ENCODE measurements at places on chromosomes 6 and 20. TPM values are rescaled to one million over a fixed set of nuclear protein-coding genes. Genes with fewer than 3 reads are reported as not detected.

DNA sequence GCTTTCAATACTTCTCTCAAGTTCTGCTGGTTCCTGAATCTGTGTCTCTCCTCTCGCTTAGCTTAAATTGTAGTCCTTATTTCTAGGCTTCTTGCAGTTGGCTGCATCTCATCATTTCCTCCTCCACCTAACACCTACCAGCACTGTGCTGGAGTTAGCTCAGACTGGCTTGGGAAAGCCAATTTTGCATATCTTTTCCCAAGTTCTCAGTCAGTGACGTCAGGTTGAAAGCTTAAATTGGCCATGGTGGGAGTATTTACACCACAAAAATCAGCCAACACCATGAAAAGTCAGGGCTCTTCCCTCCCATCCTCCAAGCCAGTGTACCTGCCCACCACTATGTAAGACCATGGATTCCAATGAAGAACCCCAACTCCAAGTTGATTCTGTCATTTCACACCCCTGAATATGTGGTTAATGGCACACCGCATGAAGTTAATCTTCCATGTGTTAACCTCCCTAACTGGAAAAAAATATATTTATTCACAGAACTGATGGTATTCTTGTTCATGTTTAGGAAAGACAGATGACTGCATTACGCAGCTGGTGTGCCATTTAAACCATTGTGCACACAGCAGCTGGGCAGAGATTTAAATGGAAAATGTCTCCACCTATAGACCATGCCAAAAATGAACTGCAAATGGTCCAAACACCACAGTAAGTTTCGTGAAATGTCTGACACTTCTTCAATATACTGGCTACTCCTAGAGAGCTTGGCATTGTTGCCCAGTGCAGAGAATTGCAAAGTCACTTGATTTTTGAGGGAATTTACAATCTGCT lies 274.1 kb upstream of the MAP3K7 start:
- no peaks in the 10 kb centered on the region for H3K4me1 ChIP-seq
- no peak for DNase-seq
- H3K4me3 ChIP-seq: no peak overlapping the region
- no peak overlapping the region for H3K27ac ChIP-seq
- no peaks in the 10 kb centered on the region for H3K27me3 ChIP-seq

DNA sequence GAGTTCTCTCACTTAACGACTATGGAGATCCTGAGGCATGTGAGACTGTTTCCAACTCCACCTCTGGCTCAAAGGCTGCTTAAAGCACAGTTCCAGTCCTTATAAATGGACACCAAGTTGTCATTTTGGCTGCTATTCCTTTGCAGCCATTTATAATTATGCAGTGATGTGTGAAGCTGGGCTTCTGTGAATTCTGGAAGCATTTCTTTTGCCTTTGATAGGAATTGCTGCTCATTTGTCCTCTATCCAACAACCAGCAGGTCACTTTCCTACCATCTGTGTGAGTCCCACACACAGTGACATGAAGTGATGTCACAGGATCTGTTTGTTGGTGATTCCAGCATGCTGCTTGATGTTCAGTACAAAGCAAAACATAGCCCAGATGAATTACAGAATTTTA lies 28.5 kb upstream of the EFHC1 start:
- H3K36me3 ChIP-seq: no peaks in the 10 kb centered on the region
- H3K4me3 ChIP-seq: no peak overlapping the region
- H3K4me1 ChIP-seq: peaks cover 46% of the 10 kb centered on the region
- DNase-seq: no peak
- H3K27ac ChIP-seq: no peak overlapping the region
- H3K27me3 ChIP-seq: no peaks in the 10 kb centered on the region

DNA sequence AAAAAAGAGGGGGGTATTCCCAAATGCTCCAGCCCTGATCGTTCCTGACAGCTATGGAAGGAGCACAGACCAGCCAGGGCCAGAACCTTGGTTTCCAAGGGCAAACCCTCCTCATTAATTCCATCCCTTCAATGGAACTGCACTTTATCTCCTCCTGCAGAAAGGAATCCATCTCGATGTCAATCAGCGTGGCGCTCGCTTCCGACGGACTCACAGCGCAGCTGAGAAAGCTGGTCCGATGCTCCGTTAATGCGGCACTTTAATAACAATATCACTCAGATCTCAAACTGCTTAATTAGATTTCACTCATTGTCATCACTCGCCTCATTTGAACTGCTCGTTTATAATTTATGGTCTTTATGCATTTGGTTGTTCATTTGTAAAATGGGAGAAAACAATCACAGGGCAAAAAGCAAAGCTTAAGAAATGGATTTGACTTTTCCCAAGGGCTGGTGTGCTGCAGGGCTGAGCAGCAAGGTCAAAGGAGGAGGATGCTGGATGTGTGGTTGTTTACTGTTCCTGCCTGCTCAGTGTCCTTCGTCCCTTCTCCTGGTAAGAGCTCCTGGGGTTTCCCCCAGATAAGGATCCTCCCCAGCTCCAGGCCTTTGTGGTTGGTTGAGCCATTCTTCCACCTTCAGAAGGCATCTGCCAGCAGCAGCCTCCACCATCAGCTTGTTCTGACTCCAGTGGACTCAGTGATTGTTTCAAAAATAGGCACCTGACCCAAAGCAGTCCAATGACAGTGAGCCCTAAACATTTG lies 152.7 kb downstream of the ANKRD60 start:
- DNase-seq: no peak
- no peak overlapping the region for H3K27ac ChIP-seq
- no peaks in the 10 kb centered on the region for H3K4me1 ChIP-seq
- no peaks in the 10 kb centered on the region for H3K36me3 ChIP-seq

GRCh38 chr6:5776706-5777390 lies 229.9 kb downstream of the NRN1 start:
- H3K4me3 ChIP-seq: no peak overlapping the region
- peaks cover 29% of the 10 kb centered on the region for H3K36me3 ChIP-seq
- H3K4me1 ChIP-seq: no peaks in the 10 kb centered on the region
- no peak for DNase-seq

DNA sequence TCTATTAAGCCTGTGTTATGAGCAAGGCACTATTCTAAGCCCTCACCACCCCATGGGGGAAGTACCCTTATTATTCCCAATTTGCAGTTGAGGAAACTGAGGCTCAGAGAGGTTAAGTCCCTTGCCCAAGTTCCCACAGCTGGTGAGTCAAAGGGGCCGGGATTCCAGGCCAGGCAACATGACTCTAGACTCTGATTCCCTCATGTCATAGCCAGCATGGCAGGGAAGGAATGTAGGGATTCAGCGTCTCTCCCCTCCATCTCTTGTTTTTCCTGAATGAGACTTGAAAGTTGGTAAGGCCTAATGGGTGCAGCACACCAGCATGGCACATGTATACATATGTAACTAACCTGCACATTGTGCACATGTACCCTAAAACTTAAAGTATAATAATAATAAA lies 6.7 kb downstream of the C6orf132 start:
- H3K4me3 ChIP-seq: no peak overlapping the region
- no peak for DNase-seq
- no peaks in the 10 kb centered on the region for H3K36me3 ChIP-seq

- no peak overlapping the region for H3K27ac ChIP-seq
- no peak overlapping the region for H3K4me3 ChIP-seq
- H3K36me3 ChIP-seq: no peaks in the 10 kb centered on the region
- DNase-seq: peak; percentile 62
- H3K4me1 ChIP-seq: peaks cover 7% of the 10 kb centered on the region
Observed at GRCh38 chr6:52839124-52840055, 1.2 kb downstream of the GSTA5 start.

GRCh38 chr20:62858058-62858830 lies 3.4 kb downstream of the TCFL5 start:
- no peak overlapping the region for H3K4me3 ChIP-seq
- no peak for DNase-seq
- H3K4me1 ChIP-seq: peaks cover 21% of the 10 kb centered on the region
- no peak overlapping the region for H3K27ac ChIP-seq
- peaks cover 45% of the 10 kb centered on the region for H3K36me3 ChIP-seq
- peaks cover 4% of the 10 kb centered on the region for H3K27me3 ChIP-seq

DNA sequence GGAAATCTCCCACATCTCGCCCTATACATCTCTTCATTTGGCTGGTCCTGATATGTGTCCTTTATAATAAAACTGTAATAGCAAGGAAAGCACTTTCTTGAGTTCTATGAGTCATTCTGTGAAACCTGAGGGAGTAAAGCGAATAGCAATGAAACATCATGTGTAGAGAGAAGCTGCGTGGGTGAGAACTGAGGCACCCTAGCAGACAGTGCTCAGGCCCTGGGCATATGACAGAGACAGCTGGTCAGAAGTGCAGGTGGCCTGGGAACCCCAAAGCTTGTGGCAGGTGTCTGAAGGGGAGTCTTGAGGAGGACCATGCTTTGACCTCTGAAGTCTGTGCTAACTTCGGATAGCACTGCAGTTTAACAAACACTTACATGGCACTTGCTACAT lies 1.3 kb upstream of the BLOC1S5 start:
- no peak overlapping the region for H3K4me3 ChIP-seq
- no peaks in the 10 kb centered on the region for H3K27me3 ChIP-seq
- H3K27ac ChIP-seq: no peak overlapping the region
- no peak for DNase-seq
- H3K36me3 ChIP-seq: no peaks in the 10 kb centered on the region

GRCh38 chr6:135475292-135475886 lies 22.2 kb downstream of the AHI1 start:
- peak; percentile 34 for DNase-seq
- H3K4me1 ChIP-seq: no peaks in the 10 kb centered on the region

Gene PARD6B
- 69.5 TPM for total RNA-seq
